Stimulated activated CD4-positive, alpha-beta T cell treated with anti-CD3 and anti-CD28 coated beads, Interleukin-1b, Interleukin-23, amount 100 ng/mL, for 1 hour (primary cell): ENCODE measurements at places on chromosomes 2 and 18.

DNA sequence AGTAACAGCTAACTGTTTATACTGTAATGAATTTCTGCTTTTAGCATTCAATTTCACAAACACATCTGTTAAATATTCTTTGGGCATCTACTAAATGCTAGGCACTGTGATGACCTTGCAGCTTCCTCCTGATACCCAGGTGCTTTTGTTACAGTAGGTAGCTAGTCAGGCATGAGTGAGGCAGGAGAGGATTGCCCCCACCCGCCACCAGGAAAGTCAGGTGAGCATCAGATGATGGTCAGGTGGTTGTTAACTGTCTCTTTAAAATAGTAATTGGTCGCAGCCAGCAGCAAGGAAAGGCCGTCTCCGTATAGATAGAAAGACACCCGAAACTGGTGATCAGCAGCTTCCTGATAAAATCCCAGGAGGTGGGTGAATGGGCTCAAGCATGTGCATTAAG is 255.6 kb downstream of the PIEZO2 start:
- no peak for DNase-seq

GRCh38 chr2:184577056-184577455 is 21.3 kb upstream of the ZNF804A start:
- DNase-seq, result no peak

- DNase-seq, result no peak
Observed at GRCh38 chr2:239938651-239939486, 86.3 kb downstream of the NDUFA10 start.

DNA sequence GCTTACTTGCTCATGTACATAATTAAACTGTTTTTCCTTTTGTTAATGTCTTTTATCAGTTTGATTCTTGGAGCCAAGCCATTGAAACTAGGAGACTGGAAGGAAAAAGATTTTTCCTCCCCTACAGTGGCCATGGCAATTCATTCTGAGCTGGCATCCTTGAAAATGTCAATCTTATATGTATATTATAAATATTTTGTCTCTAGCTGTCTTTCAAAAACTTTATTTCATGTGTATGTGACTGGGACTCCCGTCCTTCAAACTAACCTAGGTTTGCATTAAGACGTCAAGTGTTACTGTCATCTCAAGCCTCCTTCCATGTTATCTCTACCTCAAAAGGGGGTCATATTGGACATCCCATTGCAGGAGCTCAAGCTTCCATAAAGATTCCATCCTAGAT is 280.4 kb downstream of the HRH4 start:
- DNase-seq, result no peak

- no peak for DNase-seq
Observed at GRCh38 chr2:1823187-1824169, 79.2 kb upstream of the PXDN start.
